ENCODE measurements at places on chromosomes 2 and 18.

GRCh38 chr2:24907116-24907515 is 12.9 kb downstream of the ADCY3 start:
- no peak for DNase-seq

DNA sequence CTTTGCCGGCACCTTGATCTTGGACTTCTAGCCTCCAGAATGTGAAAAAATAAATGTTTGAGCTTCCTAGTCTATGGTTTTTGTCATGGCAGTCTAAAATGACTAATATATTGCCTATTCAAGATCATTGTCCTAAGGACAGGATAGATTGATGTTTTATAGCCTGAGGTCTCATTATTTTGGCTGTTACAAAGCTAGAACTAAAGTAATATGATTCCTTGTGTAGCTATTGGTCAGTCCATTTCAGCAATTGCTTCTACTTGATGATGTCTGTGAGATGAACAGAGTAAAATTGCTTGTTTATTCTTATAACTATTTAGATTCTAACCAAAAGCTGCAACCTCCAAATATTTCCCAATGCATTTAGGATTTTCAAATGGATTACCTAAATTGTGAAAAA is 145.0 kb downstream of the HRH4 start:
- no peak for DNase-seq

DNA sequence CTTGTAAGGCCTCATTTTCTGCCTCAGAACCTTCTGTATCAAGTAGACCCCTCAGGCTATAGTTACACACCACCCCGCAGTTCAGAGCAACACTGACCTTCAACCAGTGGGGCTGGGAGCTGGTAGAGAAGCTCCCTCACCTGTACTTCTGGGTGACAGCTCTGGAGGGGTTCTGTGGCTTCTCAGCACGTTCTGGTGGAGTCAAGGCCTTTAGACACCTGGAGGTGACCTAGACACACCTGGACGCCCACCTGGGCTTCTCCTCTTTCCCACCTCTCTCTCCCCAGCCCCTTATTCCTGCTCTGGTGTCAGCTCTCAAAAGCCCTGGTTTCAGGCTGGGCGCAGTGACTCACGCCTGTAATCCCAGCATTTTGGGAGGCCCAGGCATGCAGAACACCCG is 7.3 kb upstream of the CIB4 start:
- DNase-seq, result no peak

DNA sequence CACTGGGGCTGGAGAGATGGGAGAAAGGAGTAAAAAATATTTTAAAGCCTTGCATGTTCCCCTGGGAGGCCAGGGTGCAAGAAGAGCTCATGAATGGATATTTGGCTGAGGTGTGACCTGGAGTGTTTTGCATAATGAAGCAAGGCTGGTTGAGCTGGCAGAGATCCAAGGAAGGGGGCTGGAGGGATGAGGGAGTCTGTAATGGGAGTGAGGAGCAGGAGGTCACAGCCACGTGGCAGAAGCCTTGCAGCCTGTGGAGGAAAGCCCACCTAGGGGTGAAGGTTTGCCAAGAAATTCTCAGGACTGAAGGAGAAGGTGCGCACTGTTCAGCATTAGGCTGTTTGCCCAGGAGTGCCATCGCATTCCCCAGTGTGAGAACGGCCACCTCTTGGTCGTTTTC is 40.3 kb upstream of the ATP8B1 start:
- DNase-seq, result no peak

DNA sequence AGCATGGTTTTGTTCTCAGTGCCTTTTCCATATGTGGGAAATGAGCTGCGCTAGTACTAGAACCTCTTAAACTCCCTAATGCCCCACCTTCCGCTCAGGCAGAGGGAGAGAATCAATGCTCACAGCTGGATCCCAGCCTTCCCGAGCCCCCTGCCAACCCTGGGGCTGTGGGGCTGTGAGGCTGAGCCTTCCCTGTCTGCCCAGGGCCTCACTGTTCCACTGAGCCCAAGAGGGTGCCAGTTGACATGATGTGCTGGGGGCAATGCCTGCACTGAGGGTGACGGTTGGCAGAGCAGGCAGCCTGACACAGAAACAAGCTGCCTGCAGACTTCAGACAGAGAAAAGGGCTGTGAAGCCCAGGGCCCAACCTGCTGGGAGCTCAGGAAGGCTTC is 602.4 kb upstream of the RAB6C start:
- no peak for DNase-seq

- DNase-seq, result no peak
Observed at GRCh38 chr18:51397347-51397962, 200.0 kb upstream of the MEX3C start.

DNA sequence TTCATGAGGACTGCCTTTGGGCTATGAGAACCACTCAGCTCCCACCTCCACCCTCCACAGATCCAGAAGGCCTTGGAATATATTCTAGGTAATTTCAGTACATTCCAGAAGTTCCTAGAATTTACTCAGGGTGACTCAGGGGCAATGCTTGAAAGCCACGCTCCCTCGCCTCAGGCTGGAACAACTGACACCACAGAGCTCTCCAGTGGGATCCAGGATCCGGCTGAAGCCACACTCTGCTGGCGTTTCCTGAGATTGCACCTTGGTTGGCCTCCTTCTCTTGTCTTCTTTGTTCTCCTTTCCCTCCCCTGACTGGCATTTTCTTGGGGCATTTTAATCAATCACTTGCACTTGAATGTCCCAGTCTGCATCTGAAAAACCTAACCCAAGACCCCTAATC is 92.6 kb upstream of the KCNE4 start:
- DNase-seq, result no peak

GRCh38 chr2:234256516-234256915 is 206.0 kb downstream of the SPP2 start:
- DNase-seq, result no peak

DNA sequence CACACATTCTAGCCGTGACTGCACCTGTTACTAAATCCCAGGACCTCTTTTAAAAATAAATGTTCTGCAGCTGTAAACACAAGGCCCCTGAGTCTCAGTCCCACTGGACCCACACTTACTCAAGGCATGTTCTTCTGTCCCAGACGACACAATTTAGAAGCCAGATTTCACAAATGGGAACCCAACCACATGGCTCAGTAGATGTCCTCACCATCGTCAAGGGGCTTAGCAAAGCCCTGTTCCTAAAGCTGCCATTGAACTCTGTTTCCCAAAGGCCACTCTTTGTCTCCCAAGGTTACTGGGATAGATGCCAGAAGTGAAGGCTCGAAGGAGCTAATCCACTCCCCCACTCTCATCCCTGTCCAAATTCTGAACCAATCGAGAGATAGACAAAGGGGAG is 301.0 kb downstream of the GALR1 start:
- no peak for DNase-seq

DNA sequence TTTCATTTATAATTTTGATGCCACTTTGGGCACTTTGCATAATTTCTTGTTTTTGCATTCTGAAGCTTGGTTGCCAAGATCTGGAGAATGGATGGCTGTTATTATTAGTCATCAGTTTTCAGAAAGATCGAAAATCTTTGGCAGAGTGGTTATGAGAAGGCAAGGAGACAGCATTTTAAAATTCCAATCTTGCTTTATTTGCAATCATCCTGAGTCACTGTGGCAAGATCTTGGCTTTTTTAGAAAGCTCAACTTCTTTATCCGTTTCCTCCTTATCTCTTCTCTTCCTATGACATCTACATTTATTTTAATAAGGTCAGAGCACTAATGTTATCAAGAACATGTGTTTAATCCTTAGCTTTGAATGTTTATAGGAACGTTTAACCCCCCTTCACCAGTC is 31.1 kb upstream of the EIF2AK3 start:
- DNase-seq, result no peak

- no peak for DNase-seq
Observed at GRCh38 chr2:138059487-138060300, 95.4 kb downstream of the HNMT start.

DNA sequence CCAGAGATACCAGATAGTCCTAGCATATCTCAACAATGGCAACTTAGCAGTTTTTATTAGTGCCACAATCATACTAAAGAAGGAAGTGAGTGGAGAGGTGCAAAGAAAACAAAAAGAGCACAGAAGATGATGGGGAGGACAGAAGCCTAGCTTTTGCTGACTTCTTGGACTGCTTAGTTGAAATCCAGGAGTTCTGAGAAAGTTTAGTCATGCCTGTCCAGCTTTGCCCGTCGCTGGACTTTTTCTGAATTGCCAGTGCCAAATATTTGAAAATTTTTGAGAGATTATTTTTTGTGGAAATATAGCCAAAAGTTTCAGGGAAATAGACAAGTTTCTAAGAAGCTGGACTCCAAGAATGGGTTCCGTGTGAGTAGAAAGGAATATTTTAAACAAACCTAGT is 558.7 kb upstream of the TNP1 start:
- DNase-seq, result no peak

DNA sequence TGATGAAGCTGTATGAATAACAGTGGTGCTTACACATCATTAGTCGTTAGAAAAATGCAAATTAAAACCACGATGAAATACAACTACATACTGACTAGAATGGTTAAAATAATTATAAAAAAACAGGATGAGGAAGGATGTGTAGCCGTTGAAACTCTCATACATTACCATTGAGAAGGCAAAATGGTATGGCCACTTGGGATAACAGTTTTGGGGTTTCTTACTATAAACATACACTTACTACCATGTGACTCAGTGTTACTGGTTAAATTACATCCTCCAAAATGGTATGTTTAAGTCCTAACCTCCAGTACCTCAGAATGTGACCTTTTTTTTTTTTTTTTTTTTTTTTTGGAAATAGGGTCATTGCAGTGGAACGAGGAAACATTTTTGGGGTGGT is 58.4 kb downstream of the UBE2E3 start:
- DNase-seq, result no peak
